ENCODE measurements at places on chromosomes 2 and 18.
A peak's percentile ranks its signal among the peaks of the same experiment; 100 is the strongest.

- peak; percentile 43 for DNase-seq
These were observed 396 bp downstream of the CNOT9 start for GRCh38 chr2:218569038-218569431.

DNA sequence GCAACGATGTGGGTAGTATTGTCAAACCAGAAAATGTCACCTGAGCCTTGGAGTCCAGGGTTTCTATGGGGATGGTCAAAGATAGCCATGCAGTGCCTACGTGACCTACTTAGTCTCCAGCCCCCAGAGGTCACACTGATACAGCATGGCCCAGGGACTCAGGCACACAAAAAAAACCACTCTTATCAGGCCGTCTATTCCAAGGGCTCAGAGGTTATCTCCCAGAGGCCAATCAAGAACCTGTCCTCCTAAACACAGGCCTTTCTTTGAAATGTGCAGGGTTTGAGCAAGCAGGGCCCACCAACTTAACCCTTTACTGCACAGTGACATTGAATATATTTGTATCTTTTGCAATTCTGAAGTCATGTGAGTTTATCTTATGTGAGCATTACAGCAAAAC is 82.7 kb downstream of the MRO start:
- no peak for DNase-seq

DNA sequence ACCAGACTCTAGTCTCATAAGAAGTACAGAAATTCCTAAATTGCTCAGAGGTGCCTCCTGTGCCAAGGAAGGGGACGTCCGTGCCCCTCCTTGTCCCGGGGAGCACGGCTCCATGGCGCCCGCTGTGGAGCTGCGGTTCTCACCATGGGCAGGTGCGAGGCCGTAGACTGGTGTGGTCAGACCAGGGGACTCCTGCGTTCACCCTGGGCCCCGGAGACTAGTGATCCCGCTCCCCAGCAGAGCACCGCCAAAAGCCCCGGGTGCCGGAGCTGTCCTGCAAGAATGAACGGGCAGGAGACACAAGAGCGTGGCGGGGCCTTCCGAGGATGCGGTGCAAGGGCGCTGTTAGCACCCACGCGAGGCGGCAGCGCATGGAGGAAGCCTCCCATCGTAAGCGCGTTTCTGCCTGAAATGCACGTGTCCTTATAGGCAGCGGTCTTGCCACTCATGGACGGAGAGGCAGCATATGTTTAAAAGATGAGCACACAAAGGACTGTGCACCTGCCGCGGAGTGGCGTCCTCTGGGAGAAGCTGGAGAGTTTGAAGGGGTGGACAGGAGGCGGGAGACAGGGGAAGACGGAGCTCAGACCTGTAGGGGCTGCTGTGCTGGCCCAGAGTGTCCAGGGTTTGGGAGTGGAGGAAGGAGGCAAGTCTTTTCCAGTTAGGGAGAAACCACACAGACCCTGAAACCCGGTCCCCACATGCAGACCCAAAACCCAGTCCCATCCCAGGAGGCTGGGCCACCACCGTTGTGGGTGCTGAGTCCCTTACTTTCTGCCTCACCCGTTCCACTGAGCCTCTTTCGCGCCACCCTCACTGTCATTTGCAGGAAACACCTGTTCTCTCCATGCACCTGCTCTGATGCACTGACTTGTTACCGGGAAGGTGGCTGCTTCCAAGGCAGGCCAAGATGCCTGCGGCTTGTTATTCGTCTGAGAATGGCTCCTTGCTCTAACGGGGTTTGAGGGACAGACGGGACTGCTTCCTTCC is 7.5 kb upstream of the KCNG2 start:
- no peak for DNase-seq

GRCh38 chr2:221895366-221896121 is 323.4 kb upstream of the EPHA4 start:
- no peak for DNase-seq

- DNase-seq, result no peak
These were observed 129.4 kb upstream of the DAPL1 start for GRCh38 chr2:158665536-158666302.

DNA sequence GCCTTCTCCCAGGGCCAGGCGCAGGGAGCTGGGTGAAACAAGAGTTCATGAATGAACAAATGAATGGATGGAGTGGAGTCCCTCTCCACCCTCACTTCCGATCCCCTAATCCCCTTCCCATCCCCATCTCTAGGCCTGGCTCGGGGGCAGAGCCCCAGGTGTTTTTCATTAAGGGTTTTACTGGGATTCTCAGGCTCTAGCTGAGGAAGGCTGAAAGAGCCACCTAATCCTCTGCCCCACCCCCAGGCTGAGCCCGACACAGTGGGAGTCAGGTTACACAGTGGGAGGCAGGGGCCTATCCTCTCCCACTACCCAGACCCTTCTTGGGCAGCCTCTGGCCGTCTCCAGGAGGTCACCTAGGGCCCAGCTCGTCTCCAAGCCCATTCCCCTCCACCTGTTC is 36.1 kb downstream of the SDC1 start:
- DNase-seq, result no peak

All from stimulated activated CD8-positive, alpha-beta memory T cell treated with anti-CD3 and anti-CD28 coated beads, Interleukin-15, amount 100 ng/mL, for 48 hours (primary cell).